ENCODE measurements at places on chromosomes 5 and 9. TPM values are rescaled to one million over a fixed set of nuclear protein-coding genes. Genes with fewer than 3 reads are reported as not detected.

The SLC6A3 gene
- 0.05 TPM for total RNA-seq

The RNF180 gene
- total RNA-seq, result 7.8 TPM

The OTP gene
- 0.05 TPM for total RNA-seq

The INSL6 gene
- not detected for total RNA-seq

The ZNF346 gene
- 21.3 TPM for total RNA-seq

The NUTM2F gene
- total RNA-seq, result not detected

The PCDHB5 gene
- total RNA-seq, result 0.08 TPM

The CXXC5 gene
- total RNA-seq, result 85.0 TPM

The LIFR gene
- total RNA-seq, result 91.3 TPM

The PCDH1 gene
- total RNA-seq, result 9.0 TPM

The PPIC gene
- 45.8 TPM for total RNA-seq

The IRX1 gene
- total RNA-seq, result not detected

The GRIA1 gene
- not detected for total RNA-seq

The ORM2 gene
- total RNA-seq, result 0.77 TPM

The C5orf34 gene
- total RNA-seq, result 6.3 TPM

The ZNF474 gene
- not detected for total RNA-seq

Measured in Panc1 (cell line).